Cortex of kidney (tissue), 1 donor: ENCODE measurements at places on chromosomes 5 and 9.

DNA sequence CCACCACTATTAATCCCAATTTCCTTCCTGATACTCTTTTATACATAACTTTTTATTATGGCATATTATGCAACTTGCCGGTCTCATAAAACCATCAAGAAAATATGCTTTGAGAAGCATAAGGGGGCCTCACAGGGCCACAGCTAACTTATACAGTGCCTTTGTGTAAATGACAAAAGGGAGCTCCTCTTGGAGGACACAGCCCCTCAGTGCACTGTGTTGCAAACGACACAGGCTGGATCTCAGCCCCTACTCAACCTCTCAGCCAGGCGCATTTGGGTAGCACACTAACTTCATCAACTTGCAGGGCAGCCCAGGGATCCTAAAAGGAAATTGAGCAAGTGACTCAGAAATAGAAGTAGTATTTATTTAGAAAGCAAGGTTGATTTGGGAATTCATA lies 35.4 kb downstream of the RIGI start:
- DNase-seq: no peak

GRCh38 chr9:272251-273213 lies 57.9 kb downstream of the DOCK8 start:
- no peak for DNase-seq

DNA sequence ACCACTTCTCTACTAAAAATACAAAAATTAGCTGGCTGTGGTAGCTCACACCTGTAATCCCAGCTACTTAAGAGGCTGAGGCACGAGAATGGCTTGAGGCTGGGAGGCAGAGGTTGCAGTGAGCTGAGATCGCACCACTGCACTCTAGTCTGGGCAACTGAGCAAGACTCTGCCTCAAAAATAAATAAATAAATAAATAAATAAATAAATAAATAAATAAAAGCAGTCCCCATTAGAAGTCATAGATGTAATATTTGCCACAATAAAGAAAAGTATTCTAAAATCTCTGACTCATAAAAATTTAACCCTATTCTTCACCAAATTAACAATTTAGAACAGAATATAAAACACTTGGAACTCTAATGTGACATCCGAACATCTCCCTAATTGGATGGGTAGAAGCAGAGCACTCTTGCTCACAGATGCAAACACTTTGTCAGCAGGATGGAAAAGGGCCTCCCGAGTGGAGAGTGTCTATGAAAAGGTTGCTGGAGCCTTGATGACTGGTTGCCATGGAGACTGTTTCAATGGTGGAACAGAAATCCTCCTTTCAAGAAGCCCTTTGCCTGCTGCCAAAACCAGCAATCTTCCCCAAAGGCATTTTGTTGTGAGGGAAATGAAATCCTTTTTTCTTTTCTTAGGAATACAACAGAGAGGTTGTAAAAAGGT lies 38.9 kb upstream of the TRAF1 start:
- DNase-seq: no peak

DNA sequence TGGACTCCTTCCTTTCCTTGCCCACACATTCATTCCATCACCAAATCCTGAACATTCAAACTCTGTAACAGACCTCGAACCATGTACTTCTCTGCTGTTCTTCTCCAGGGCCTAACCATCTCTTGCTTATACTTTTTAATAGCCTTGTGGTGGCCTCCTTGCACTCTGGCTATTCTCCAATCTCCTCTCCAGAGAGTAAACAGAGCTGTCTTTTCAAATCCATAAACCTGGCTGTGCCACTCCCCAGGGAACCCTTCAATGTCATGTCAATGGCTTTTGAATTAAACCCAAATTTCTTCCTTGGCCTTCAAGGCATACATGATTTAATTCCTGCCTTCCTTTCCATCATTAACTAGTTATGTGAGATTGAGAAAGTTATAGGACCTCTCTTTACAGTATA lies 277.6 kb upstream of the EFNA5 start:
- DNase-seq: no peak

GRCh38 chr9:136521537-136521936 lies 24.3 kb downstream of the NOTCH1 start:
- no peak for DNase-seq

DNA sequence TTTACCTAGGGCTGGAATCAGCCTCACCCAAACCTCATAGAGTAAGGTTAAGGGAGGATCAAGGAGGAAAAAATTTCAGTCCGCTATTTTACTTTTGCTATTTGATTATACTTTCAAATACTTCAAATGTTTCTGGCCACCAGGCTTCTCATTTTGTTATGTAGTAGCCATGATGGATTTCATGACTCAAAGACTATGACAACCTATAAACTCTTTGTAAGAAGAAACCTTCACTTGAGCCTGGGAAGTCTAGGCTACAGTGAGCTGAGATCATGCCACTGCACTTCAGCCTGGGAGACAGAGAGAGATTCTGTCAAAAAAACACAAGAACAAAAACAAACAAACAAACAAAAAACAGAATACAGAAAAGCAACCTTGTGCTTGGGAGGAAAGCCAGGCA lies 293.6 kb upstream of the TNC start:
- DNase-seq: no peak

DNA sequence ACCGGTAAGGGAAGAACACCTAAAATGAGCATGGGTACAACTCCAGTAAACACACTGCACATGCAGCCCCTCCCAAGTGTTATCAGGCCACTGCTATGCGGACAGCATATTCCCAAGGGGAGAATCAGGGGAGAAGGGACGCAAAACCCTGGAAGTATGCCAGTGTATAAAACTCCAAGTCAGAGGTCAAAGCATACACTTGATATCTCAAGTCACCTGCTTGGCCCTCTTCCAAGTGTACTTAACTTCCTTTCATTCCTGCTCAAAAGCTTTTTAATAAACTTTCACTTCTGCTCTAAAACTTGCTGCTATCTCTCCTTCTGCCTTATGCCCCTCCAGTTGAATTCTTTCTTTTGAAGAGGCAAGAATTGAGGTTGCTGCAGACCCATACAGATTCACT lies 408.1 kb downstream of the HTR1A start:
- no peak for DNase-seq

DNA sequence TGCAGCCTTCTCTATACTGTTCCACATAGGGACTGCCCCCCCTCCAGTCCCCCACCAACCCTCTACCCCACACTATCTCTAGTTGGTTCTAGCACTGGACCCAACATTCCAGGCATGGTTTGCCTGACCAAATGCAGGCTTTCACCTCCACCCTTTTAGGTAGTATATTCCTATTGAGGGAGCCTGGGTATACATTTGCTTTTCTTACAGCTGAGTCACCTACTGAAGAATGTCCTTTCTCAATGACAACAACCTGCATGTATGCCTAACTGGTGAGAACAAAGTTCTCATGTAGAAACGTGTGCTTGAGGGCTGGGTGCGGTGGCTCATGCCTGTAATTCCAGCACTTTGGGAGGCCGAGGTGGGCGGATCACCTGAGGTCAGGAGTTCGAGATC lies 8.2 kb downstream of the TNIP1 start:
- DNase-seq: no peak

DNA sequence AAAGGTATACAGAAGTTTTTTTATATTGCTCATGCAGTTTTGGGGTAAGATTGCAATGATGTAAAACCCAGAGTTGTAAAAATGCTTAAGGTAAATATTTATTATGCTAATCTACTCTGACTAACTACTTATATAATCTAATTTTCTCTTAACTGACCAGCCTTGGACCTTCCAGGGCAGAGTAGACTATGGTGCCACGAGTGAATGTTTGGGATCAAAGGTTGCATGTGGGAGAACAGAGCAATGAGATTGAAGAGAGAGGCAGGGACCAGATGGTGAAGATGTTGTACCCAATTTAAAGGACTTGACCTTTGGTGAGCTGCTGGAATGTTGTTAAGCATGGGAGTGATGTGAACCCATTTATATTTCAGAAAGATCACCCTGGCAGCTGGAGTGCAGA lies 34.8 kb upstream of the PANK3 start:
- no peak for DNase-seq

DNA sequence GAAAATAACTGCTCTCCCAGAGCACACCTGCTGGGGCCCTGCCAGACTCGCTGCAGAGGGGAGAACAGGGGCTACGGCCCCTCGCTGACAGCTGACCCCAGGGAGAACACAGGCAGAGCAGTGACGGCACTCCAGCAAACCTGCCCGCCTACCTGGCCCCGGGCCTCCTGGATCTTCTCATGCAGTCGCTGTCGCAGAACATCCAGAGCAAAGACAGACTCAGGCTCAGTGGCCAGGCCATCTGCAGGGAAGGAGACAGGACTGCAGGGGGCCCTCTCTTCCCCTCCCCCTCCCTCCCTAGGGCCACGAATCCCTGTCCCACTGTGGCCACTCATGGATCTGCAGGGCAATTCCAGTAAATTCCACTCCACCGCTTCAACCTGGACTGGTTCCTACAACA lies 2.4 kb downstream of the SURF6 start:
- DNase-seq: no peak

DNA sequence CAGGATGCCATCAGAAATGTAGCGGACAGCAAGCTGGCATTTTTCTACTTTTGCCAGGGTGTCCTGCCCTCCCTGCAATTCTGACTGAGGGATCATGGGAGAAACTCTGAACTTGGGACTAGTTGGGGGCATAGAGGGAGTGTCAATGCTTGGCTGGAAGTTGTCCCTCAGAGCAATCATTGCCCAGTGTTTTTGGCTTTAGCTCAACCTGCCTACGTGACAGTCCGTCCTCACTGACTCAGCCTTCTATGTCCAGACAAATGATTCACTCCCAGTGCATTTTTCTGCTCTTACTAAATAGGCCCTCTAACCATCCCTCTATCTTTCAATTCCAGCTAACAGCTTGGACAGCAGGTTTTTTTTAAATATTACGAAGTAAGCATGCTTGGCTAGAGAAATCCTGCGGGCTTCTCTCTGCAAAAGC lies 627.4 kb downstream of the TLR4 start:
- no peak for DNase-seq

DNA sequence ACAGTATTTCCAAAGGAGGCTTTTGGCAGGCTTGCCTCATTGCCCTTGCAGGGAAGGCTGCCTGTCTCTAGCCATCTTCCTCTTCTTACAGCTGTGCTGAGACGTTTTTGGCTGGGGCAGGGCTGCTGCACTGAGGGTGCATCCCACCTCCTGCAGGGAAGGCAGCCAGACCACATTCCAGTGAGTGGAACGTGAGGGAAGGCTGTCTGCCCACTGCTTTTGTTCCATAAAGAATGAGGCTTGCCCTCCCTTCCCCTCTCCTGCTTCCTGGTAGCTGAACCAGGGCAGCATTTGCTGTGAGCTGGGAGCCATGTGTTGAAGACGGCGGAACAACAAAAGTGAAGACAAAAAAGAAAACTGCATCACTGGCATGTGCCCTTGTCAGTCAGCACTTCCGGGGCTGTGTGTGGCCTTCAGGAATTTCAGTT lies 16.8 kb downstream of the MGAT1 start:
- DNase-seq: no peak

DNA sequence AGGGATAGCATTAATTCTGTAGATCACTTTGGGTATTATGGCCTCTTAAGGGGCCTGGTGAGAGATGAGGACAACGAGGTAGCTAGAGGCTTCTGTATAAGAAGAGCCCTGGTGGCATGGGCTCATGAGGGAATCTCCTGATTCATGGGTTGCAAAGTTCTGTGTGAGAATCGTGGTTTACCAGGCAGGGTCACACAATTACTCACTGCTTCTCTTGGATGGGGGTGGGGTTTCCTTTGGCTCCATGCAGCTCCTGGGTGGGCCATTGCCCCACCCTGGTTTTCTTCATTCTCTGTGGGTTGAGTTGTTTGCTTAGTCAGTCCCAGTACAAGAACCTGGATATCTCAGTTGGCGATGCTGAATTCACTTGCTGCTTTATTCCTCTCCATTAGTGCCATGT lies 30.9 kb upstream of the TNFSF15 start:
- no peak for DNase-seq

DNA sequence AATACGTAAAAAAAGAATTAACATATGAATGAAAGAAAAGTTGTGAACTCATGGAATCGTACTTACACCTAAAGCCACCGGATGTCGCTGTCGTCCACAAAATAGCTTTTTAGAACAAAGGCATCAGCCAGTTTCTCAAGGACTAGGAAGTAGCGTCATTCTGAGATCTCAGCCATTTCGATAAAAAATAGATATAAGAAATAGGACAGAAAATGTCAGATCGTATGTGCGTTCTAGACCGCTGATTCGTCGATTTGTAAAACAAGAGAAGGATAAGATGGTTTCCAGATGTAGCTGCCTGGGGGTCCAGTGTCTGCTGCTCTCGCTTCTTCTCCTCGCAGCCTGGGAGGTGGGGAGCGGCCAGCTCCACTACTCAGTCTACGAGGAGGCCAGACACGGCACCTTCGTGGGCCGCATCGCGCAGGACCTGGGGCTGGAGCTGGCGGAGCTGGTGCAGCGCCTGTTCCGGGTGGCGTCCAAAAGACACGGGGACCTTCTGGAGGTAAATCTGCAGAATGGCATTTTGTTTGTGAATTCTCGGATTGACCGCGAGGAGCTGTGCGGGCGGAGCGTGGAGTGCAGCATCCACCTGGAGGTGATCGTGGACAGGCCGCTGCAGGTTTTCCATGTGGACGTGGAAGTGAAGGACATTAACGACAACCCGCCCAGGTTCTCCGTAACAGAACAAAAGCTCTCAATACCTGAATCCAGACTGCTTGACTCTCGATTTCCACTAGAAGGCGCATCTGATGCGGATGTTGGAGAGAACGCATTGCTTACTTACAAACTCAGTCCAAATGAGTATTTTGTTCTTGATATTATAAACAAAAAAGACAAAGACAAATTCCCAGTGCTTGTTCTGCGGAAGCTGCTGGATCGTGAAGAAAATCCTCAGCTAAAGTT lies at the start of gene PCDHA10:
Gene PCDHA10 (plus strand): TSS at position 126 of the 903 bp plus-strand sequence. CDS start 152 bp downstream, at position 278.
- DNase-seq: no peak

DNA sequence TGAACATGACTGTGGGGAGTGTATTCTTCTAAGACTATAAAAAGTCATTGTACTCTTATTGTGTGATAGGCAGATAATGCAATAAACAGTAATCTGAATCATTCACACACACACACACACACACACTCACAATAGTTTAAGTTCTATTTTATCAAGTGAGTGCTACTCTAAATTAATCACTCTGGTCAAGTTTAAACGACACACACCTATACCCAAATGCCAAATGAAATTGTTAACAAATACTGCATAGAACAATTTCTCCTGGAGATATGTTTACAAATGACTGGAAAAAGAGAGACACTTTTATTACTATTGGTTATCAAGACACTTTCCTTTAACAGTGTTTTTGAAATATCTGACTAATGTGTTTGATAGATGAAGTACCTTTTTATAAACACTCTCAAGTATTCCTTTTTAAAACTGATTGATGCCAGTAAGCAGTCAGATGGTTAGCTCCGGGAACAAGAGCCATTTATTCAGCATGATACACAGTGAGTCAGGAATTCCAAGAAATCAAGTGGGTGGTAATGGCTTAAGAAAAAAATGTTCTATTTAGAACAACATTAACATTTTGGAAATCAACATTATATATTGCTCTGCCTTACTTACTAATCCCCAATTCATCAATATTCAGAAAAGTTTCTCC lies 521.6 kb upstream of the ST8SIA4 start:
- DNase-seq: no peak

GRCh38 chr9:137429974-137430722 lies 7.0 kb downstream of the NOXA1 start:
- no peak for DNase-seq

- no peak for DNase-seq
Observed at GRCh38 chr9:100449420-100449819, 22.5 kb downstream of the MSANTD3 start.
